ENCODE measurements at places on chromosomes 5 and 9. TPM values are rescaled to one million over a fixed set of nuclear protein-coding genes. Genes with fewer than 3 reads are reported as not detected.
A peak's percentile ranks its signal among the peaks of the same experiment; 100 is the strongest.

DNA sequence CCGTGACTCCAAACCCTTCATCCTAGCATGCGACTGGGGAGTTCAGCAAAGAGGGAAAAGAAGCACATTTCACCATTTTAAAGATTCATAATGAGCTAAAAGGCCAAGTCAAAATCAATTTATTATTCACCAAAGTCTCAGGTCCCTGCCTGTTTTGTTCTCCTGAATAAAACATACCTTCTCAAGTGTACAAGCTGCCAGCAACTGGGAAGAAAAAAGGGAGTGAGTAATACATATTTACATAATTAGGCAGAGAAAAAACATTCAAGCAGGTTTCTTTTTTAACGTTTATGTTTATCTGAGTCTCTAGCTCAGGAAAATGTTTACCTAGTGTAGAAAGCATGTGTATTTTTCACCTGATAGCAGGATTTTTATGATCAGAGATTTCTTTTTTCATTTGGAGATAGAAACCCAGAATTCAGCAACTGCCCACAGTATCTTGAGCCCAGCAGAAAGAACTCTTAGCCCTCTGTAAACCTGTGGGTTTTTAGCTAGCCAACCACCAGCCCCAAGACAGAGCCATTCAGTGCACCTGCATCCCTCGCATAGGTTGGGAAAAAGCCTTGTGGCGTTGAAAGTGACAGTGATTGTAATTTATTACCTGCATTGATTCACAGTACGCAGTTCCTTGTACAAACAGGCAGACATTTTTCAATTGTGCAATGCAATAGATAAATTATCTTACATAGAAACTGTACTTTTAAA, 117.9 kb upstream of the GRIA1 start:
- no peak for DNase-seq
- peak overlapping the region; percentile 43 for H3K27ac ChIP-seq
- H3K27me3 ChIP-seq: no peaks in the 10 kb centered on the region
- H3K4me1 ChIP-seq: peaks cover 23% of the 10 kb centered on the region

DNA sequence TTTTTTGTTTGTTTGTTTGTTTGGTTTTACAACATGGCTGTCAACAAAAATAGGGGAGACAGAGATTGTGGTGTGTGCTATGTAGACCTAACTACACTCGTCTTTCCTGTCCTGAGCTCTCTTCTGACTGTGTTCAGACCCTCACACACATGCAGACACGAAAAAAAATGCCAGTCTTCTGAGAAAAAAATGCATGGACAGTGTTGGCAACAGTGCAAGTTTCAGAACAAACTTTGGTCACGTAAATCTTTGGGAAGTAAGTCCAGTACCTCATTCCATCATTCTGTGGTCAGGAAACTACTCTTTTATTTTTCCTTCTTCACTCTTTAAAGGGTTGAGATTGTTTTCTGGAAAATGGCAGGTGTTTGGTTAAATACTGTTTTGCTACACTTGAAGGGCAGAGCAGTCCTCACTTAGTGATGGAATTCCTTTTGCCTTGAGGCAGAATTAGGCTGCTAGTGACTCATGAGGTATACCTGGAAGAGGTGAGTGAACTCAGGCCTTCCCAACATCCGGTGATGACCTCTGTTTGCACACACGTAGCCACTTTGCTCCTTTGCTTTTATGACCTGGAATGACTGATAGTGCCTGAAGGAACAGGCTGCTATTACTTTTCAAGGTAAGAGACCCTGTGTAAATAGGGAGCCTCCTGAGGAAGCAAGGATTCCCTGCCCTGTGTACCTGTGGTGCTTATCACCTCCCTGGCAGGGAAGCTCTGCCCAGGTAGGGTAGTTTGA, 81.6 kb upstream of the TNFAIP8 start:
- H3K27me3 ChIP-seq: no peaks in the 10 kb centered on the region
- no peak for DNase-seq
- peaks cover 19% of the 10 kb centered on the region for H3K4me1 ChIP-seq
- H3K4me3 ChIP-seq: no peak overlapping the region

DNA sequence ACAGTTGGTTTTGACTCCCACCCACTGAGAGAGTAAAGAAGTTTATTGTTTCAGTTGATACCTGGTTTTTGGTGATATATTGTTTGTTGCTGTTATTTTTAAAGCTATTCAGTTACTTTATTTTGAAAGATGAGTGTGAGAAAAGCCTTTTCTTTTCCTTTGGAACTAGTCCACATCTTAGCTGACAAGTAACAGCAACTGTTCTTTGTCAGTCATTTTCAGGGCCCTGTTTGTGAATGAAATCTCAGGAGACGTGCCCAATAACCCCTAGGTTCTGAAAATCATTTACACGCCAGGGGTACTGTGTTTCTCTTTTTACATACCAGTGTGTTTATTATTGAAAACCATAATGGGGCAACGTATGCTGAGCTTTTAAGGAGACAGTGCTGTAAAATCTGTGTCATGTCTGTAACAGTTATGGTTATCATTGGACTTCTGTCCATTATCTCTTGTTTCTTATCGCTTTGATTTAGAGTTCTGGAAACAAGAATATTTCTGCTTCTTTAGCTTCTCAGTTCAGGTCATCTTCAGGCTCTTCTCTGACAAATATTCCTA, 75.0 kb downstream of the LIX1 start:
- H3K36me3 ChIP-seq: no peaks in the 10 kb centered on the region
- H3K4me3 ChIP-seq: no peak overlapping the region

- H3K4me3 ChIP-seq: no peak overlapping the region
- peaks cover 28% of the 10 kb centered on the region for H3K27me3 ChIP-seq
- peaks cover 3% of the 10 kb centered on the region for H3K4me1 ChIP-seq
- no peaks in the 10 kb centered on the region for H3K36me3 ChIP-seq
Measured at GRCh38 chr9:73081979-73082657, 69.5 kb upstream of the ANXA1 start.

DNA sequence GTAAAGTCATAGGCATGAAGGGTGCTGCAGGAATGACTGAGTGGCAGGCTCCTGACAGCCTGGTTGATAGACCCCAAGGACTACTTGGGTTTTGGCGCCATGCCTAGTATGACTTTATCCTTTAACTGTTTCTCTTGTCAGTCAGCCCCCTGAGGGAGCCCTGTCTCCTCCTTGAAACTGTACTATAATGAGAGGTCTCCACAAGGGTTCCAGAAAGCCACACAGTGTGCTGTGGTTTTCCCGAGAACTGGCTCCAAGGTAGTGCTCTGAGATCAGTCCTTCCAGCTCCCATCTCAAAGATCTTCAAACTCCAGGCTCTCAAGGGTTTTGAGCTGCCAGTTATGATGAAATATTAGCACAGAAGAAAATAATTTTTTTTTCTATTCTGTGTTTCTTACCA, 26.7 kb upstream of the TNC start:
- peaks cover 15% of the 10 kb centered on the region for H3K27me3 ChIP-seq
- H3K36me3 ChIP-seq: no peaks in the 10 kb centered on the region
- no peaks in the 10 kb centered on the region for H3K4me1 ChIP-seq
- H3K4me3 ChIP-seq: no peak overlapping the region
- no peak for DNase-seq
- no peak overlapping the region for H3K27ac ChIP-seq

GRCh38 chr5:53331463-53331862, 149.0 kb upstream of the FST start:
- no peak overlapping the region for H3K4me3 ChIP-seq

GRCh38 chr5:125083981-125084380, 337.5 kb upstream of the ZNF608 start:
- no peak overlapping the region for H3K4me3 ChIP-seq
- no peak for DNase-seq
- no peaks in the 10 kb centered on the region for H3K4me1 ChIP-seq
- H3K27me3 ChIP-seq: no peaks in the 10 kb centered on the region

DNA sequence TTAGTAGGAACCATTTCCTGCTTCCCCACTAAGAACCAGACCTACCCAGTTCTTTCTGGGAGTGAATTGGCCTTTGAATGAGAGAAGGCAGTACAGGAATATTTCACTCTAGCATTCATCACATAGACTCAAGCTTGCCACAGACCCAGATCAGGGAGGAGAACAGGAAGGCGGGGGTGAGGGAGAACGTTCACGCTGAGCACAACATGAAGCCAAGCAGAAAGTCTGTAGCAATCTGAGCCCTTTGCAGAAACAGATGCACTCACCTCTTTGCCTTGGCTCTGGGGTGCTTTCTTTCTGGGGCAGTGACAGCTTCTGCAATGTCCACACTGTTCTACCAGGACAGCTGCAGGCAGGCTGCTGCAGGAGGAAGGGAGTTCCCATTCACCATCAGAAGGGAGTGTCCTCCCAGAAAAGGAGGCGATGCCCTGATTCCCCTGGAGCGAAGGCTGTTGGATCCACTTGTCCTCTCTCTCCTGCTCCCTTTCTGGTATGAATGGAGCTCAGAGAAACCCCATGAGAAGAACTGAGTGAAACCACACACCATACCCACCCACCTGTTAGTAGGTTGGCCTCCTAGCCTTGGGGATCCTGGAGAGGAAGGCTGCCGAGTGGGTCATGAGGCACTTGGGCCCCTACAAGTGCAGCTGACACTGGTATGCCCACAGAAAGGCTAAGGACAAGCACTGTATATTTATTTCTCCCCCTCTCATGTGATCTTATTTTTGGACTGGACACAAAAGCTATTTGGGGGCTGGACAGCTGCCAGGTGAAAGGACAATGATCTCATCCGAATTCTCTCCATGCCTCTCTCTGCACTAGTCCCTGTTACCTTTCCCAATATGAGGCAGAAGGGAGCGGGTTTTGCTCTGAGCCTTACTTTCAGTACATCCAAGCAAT, 11.7 kb upstream of the FGF1 start:
- H3K4me1 ChIP-seq: peaks cover 2% of the 10 kb centered on the region
- H3K27ac ChIP-seq: no peak overlapping the region
- no peak for DNase-seq
- H3K36me3 ChIP-seq: no peaks in the 10 kb centered on the region
- H3K27me3 ChIP-seq: peaks cover 22% of the 10 kb centered on the region
- no peak overlapping the region for H3K4me3 ChIP-seq

- peaks cover 7% of the 10 kb centered on the region for H3K4me1 ChIP-seq
Measured at GRCh38 chr5:179141867-179142266, 81.7 kb downstream of the ZNF354C start.

DNA sequence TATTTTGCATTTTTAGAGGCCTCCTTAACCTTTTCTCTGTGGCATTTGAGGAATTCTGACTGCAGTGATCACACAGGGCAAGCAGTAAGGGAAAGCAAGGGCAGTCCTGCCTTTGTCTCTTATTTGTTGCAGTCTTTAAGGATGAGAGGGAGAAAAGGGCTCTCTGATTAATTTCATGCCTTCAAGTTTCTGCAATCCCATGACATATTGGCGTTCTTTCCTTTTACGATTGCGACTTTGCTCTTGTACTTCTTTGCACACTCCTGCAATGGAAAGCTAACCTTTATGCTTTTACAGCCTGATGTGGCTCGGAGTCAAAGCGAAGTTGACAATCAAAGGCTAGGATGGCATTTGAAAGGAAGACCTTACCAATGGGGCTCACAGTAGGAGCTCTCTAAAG, 698.4 kb downstream of the DNAH5 start:
- no peaks in the 10 kb centered on the region for H3K36me3 ChIP-seq
- peaks cover 10% of the 10 kb centered on the region for H3K4me1 ChIP-seq
- no peak overlapping the region for H3K4me3 ChIP-seq
- no peak overlapping the region for H3K27ac ChIP-seq
- DNase-seq: no peak

- H3K4me1 ChIP-seq: peaks cover 7% of the 10 kb centered on the region
- no peak for DNase-seq
- no peaks in the 10 kb centered on the region for H3K36me3 ChIP-seq
- no peak overlapping the region for H3K27ac ChIP-seq
- no peak overlapping the region for H3K4me3 ChIP-seq
Measured at GRCh38 chr9:20135119-20135697, 346.4 kb upstream of the SLC24A2 start.

DNA sequence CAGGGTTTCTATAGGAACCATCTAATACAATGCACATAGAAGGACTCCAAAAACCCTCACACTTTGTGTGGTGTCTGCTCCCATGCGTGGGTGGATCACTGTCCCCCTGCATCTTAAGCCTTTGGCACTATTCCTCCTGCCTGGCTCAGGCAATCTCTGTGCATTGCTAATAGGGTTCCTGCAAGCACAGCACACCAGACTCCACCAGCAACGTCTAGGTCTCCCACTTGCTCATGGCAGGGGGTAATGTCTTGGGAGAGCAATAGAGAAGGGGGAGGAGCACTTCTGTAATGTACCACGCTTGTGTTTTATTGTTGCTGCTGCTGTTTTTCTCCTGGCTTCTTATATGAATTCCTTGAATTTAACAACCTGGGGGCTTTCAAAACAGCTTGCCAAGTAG, 182.6 kb upstream of the GLRA1 start:
- H3K4me3 ChIP-seq: no peak overlapping the region
- no peak overlapping the region for H3K27ac ChIP-seq
- H3K27me3 ChIP-seq: no peaks in the 10 kb centered on the region
- H3K4me1 ChIP-seq: no peaks in the 10 kb centered on the region
- no peak for DNase-seq
- no peaks in the 10 kb centered on the region for H3K36me3 ChIP-seq

- no peaks in the 10 kb centered on the region for H3K27me3 ChIP-seq
- no peak for DNase-seq
- no peaks in the 10 kb centered on the region for H3K36me3 ChIP-seq
- H3K4me3 ChIP-seq: no peak overlapping the region
Measured at GRCh38 chr9:95822583-95823431, 52.7 kb upstream of the ERCC6L2 start.

Gene BTNL9
- not detected for total RNA-seq

Gene ANKRD18A
- 2.2 TPM for total RNA-seq

Gene SPATA31D4
- not detected for total RNA-seq

Gene GALNT12
- 12.9 TPM for total RNA-seq

Gene SH3GL2
- total RNA-seq: 3.3 TPM

Gene PLCXD3
- 1.1 TPM for total RNA-seq

Gene FAM240B
- not detected for total RNA-seq

Gene YIPF5
- total RNA-seq: 44.7 TPM

Gene CBY3
- total RNA-seq: not detected

Gene ZNF879
- 7.9 TPM for total RNA-seq

All from progenitor cell of endocrine pancreas (in vitro differentiated cells).